Ovary (tissue), 10 donors: ENCODE measurements at places on chromosomes 3 and 15.
A peak's percentile ranks its signal among the peaks of the same experiment; 100 is the strongest.

DNA sequence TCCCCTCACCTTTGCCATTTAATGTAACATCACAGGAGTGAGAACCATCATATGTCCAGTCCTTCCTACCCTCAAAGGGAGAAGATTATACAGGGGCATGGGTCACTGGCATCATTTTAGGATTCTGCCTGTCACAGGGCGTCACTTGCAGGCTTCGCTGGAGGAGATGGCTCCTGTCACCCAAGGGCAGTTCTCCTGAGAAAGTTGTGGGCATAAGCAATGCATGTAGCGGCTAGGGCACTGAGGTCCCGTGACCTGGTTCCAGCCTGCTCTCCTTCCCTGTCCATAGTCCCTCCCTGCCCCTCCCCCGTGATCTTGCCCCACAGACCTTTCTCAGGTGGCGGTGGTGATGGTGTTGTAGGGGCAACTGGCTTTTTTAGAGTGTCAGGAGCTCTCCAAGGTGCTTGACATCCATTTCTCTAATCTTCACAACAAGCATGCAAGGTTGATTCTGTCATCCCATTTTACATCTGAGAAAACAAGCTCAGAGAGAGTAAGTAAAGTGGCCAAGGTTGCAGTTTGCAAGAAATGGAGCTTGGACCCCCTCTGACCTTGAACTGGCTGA, 241.5 kb upstream of the CTDSPL start:
- peaks cover 2% of the 10 kb centered on the region for H3K4me1 ChIP-seq
- H3K27me3 ChIP-seq, result no peaks in the 10 kb centered on the region
- no peak overlapping the region for H3K4me3 ChIP-seq
- no peaks in the 10 kb centered on the region for H3K36me3 ChIP-seq
- H3K27ac ChIP-seq, result no peak overlapping the region

DNA sequence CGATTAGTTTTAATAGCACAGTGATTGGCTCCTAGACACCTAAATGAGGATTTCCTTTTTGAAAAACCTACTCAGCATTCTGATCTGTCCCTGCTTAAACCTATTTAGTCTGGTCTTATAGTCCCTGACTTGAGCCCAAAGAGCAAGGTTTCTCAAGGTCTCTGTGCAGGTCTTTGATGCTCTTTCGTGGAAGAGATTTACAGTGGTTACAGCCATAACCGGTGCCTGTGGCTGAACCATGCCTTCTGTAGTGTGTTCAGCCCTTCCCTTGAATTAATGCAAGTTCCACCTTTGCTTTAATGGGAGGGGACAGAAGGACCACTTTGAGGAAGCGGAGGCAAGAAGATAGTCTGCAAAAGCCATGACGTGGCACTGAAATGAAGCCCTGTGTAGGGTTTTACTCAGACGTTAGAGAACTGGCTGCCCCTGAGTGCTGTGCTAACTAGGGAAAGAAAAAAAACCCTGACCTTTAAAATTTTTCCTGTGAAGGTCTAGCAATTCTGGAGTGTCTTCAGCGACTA, 43.0 kb downstream of the ZBTB38 start:
- H3K27me3 ChIP-seq, result no peaks in the 10 kb centered on the region
- DNase-seq, result no peak
- H3K27ac ChIP-seq, result peak overlapping the region; percentile 90

DNA sequence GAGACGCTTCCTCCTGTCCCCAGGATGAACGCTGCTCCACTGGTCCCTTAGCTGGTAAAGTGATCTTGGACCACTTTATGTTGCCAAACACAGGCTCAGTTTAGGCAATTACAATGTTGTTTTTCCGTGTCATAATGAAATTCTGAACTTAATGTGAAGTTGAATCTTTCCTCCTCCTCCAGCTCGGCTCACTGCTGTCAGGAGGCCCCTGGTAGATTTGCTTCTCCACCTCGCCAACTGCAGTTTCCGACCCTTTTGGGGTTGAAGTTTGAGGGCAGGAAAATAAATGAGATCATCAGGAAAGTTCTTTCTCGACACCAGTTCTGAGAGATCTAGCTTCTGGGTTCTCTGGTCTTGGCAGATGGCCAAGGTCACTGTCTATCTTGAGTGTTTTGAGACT, 27.8 kb downstream of the CFAP161 start:
- no peak overlapping the region for H3K27ac ChIP-seq
- peaks cover 4% of the 10 kb centered on the region for H3K4me1 ChIP-seq
- DNase-seq, result no peak
- no peaks in the 10 kb centered on the region for H3K27me3 ChIP-seq

DNA sequence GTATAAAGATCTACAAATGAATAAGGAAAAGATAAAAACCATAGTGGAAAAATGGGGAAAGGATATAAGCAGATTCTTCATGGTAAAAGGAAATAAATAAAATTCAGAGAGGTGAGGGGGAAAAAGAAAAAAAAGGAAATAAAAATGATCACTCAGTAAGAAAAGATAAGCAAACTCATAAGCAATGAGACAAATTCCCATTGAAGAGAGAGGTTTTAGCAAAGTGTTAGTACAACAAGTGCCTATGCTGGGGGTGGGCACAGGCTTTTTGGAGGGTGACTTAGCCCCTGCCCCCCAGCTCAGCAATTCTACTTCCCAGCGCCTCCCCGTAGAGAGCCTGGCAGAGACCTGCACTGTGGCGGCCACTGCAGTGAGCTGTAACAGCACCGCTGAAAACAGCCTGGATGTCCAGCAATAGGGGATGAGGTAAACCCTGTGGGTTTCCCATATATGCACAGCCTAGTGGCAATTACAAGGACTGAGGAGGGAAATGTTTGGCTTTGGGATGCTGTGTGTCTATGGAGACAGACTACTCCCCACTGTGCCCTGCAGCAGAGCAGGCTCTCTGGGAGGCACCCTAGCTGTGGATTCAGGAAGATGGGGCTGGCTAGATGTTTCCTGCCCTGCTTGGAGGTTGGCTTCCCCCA, 23.7 kb upstream of the SFMBT1 start:
- no peak overlapping the region for H3K4me3 ChIP-seq
- no peaks in the 10 kb centered on the region for H3K27me3 ChIP-seq
- peak; percentile 1 for DNase-seq
- no peaks in the 10 kb centered on the region for H3K36me3 ChIP-seq
- H3K27ac ChIP-seq, result no peak overlapping the region

DNA sequence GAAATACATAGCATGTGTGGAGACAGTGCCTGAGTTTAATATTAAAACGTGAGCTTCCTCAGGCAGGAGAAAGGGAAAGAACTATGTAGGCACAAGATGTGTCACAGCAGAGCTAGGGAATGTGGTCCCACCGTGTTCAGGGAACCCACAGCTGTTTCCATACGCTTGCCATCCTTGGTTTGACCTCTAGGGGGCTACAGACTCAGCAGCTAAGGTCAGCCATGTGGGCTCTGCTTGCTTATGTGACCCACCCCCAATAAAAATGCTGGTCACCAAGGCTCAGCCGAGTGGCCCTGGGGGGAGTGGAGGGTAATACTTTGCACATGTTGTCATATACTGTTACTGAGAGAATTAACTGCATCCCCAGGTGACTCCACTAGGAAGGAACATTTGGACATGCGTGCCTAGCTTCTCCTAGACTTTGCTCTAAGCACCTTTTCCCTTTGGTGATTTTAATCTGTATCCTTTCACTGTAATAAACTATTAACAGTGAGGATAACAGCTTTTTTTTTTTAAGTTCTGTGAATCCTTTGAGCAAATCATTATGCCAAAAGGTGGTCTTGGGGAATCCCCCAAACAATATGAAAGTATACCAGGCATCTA, 3.3 kb downstream of the TUBGCP5 start:
- no peak overlapping the region for H3K4me3 ChIP-seq
- no peaks in the 10 kb centered on the region for H3K27me3 ChIP-seq

DNA sequence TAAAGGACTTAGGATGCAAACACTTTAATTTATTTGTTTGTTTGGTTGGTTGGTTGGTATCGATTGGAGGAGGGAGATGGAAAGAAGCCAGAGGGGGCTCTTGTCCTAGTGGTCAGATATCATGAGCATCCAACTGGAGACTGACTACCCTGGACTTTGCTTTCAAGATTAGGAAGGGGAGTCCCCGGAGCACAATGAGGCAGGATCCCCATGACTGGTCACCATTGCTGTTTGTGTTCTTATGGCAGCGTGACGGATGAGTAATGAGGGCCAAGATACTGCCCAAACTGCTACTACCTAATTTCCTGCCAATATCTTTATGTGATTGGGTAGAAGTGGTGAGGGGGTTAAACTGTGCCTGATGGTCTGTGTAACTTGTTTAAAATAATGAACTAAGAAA, 354.6 kb upstream of the ROPN1 start:
- no peak overlapping the region for H3K4me3 ChIP-seq
- H3K27me3 ChIP-seq, result no peaks in the 10 kb centered on the region
- H3K4me1 ChIP-seq, result no peaks in the 10 kb centered on the region
- no peaks in the 10 kb centered on the region for H3K36me3 ChIP-seq

DNA sequence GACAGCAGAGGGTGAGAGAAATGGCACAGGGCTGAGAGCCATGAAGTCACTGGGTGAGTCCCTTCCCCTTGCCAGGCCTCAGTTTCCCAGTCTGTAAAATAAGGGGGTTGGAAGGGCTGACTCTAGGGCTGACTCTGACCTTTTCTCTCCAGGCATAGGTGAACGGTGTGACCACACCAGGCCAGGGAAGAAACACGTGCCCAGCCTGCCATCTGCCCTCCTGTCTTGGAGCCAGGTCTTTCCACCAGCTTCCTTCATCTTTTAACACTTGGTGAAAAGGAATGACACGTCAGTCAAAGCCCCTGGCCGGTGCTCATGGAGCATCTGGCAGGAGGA, 74.4 kb downstream of the CPN2 start:
- H3K27me3 ChIP-seq, result no peaks in the 10 kb centered on the region
- peaks cover 27% of the 10 kb centered on the region for H3K4me1 ChIP-seq
- no peak overlapping the region for H3K4me3 ChIP-seq
- H3K36me3 ChIP-seq, result no peaks in the 10 kb centered on the region
- H3K27ac ChIP-seq, result peak overlapping the region; percentile 95
- DNase-seq, result no peak

DNA sequence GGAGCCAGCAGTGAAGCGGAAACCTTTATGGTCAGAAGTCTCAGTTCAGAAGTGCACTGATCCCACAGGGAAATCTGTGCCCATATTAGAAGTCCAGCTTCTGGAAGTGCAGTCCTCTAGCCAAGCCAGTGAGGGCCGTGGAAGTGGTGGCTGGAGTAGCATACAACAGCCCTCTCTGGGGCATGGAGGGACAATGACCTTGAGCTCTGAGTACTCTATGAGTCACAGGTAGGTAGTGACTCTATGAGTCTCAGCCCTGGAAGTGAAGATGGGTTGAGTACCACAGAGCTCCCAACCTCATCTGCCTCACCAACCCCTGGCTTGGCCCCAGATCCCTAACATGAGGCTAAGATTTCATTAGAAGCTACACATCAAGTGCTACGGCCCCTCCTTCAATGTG, 205.9 kb upstream of the PPP2R3A start:
- no peak overlapping the region for H3K4me3 ChIP-seq
- no peak for DNase-seq
- H3K27me3 ChIP-seq, result no peaks in the 10 kb centered on the region
- no peaks in the 10 kb centered on the region for H3K36me3 ChIP-seq

GRCh38 chr3:72332689-72333088, 515.6 kb downstream of the SHQ1 start:
- H3K27me3 ChIP-seq, result no peaks in the 10 kb centered on the region
- DNase-seq, result no peak
- H3K27ac ChIP-seq, result no peak overlapping the region
- no peak overlapping the region for H3K4me3 ChIP-seq

- no peaks in the 10 kb centered on the region for H3K27me3 ChIP-seq
- no peaks in the 10 kb centered on the region for H3K4me1 ChIP-seq
- no peak overlapping the region for H3K27ac ChIP-seq
- DNase-seq, result no peak
- no peak overlapping the region for H3K4me3 ChIP-seq
- no peaks in the 10 kb centered on the region for H3K36me3 ChIP-seq
Observed at GRCh38 chr15:83626171-83626802, 27.6 kb upstream of the ADAMTSL3 start.

GRCh38 chr15:70299931-70300869, 202.5 kb upstream of the TLE3 start:
- H3K27ac ChIP-seq, result no peak overlapping the region
- H3K4me3 ChIP-seq, result no peak overlapping the region
- no peak for DNase-seq

GRCh38 chr3:100560426-100560825, 49.0 kb upstream of the ADGRG7 start:
- H3K27ac ChIP-seq, result no peak overlapping the region
- no peaks in the 10 kb centered on the region for H3K36me3 ChIP-seq
- no peaks in the 10 kb centered on the region for H3K27me3 ChIP-seq
- no peak for DNase-seq
- H3K4me1 ChIP-seq, result no peaks in the 10 kb centered on the region
